ENCODE measurements at places on chromosomes 5 and 9. TPM values are rescaled to one million over a fixed set of nuclear protein-coding genes. Genes with fewer than 3 reads are reported as not detected.

The SLF1 gene
- total RNA-seq: 11.3 TPM

The TIMD4 gene
- not detected for total RNA-seq

The TICAM2 gene
- 4.5 TPM for total RNA-seq

GRCh38 chr5:64671678-64672077, 18.6 kb upstream of the SHISAL2B start:
- DNase-seq: no peak

DNA sequence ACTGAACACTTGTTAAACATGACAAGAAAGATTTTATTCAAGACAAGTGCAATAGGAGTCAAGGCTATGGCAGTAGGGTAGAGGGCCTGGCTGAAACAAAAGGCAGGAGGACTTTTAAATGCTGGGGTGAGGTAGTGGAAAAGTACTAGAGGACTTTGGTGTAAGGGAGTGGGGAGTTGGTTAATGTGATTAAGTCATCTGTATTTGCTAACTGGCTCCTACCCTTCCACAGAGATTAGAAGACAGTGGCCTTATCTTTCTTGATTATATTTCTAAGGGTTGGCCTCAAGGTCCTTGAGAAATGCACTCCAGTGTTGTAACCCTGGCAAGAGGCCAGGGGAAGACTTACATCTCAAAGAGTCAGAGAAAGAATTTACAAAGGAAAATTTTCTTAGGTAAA, 160.2 kb upstream of the FTMT start:
- peak; percentile 19 for DNase-seq

DNA sequence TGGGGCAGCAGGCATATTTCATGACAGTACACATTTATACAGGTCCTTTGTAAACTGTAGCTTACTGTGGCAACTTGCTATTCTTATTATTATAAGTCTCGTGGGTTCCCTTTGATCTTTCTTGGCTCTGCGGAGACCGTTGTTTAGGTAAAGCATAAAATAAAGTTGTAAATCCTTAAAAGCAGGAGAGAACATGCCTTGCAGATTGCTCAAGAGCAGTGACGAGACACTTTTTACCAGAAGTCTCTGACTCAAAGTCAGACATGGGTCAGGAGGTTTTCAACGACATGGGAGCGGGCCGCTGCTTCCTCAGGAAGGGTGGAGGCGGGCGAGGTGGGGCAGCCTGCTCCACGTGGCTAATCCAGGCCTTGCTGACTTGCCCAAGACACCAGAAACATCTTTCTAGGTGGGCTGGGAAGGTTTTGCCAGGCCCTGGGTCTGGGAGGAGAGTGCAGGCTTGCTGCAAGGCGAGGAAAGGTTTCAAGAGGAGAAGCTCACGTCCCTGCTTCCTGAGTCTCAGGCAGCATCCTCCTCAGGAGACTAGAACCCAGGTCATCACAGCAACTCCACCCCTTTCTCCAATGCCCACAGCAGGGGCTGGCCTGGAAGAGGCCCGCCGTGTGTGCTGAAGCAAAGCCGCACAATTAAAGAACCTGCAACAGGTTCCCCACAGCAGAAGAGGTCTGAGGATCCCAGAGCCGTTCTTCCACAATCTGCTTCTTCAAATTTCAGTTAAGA, 6.5 kb downstream of the TBC1D2 start:
- peak; percentile 94 for DNase-seq

GRCh38 chr5:38379350-38379937, 121.1 kb downstream of the EGFLAM start:
- DNase-seq: no peak

- DNase-seq: no peak
Observed at GRCh38 chr9:114347675-114348074, 18.0 kb downstream of the ORM2 start.

GRCh38 chr9:5626727-5627634, 1.9 kb upstream of the RIC1 start:
- DNase-seq: peak; percentile 9

GRCh38 chr5:43191740-43192557, at the start of gene NIM1K:
TSS of gene NIM1K (plus strand) at chr5:43192225. CDS start at chr5:43245776, 53,551 bp downstream.
- no peak for DNase-seq

DNA sequence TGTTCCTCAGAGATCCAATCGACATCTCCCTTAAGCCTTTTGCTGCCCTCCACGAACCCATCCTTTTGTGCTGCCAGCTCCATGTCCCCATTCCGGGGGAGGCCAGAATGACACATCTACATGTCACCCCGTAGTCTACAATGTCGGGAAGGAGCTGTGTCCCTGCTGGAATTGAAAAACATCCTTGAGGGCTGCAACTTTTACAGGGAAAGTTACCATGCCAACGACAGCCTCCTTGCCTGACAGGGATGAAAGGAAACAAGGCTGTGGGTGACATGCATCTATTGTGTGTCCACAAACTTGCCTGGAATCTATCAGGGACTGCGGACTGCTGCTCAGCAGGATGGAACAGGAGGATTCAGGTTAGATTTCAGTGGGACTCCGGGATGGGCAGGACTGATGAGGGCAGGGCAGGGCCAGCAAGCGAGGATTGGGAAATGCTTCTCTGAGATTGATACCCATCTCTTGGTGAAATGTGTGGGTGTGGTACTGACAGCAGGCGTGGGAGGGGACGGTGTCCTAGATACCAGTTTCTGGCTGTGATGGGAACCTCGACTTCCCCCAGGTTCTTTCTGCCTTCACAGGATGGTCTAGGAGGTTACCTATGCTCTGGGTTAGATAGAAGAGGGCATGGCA, 25.5 kb downstream of the EGR1 start:
- no peak for DNase-seq

Data from H4 (cell line).